ENCODE measurements at places on chromosomes 16 and 17.

GRCh38 chr17:978103-979093 is 1.2 kb downstream of the NXN start:
- no peak for DNase-seq

- DNase-seq = no peak
These were observed 21.9 kb downstream of the CMIP start for GRCh38 chr16:81466356-81466980.

DNA sequence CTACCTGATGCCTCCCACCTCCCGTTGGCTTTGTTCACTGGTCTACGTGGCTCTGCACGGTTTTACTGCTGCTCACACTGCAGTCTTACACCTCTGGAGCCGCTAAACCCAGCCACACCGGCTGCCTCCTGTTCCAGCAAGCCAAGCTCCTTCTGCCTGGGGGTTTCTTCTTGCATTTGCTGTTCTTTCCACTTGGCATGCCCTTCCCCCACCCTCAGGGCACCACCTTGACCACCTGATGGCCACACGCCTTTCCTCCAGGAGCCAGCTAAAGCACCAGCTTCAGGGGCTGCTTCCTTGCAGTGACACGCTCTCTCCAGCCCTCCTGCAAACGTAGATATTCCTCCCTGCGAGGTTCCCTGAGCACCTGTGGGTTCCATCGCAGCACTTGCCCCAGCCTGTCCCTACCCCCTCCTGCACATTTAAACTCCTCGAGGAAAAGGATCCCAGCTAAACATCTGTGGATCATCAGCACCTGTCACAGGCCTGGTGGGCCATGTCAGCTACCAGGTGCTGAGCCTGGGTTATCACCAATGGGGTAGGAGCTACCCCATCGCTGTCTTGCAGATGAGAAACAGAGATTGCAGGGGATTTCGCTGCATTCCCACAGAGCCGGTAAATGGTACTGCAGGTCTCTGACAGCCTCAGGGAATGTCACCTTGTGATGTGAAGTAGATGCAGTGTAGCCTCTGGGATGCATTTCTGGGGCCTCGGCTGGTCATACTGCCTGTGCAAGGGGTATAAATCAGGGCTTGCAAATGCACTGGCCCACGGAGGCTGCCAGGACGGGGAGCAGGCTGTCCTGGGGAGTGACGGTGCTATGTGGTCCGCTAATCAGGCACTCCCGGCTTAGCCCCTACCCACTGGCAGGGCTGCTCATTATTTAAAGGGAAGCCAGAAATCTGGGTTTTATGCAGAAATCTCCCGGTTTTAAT is 285.2 kb downstream of the CPPED1 start:
- no peak for DNase-seq

- no peak for DNase-seq
These were observed 6.1 kb upstream of the TGFB1I1 start for GRCh38 chr16:31465788-31466370.

DNA sequence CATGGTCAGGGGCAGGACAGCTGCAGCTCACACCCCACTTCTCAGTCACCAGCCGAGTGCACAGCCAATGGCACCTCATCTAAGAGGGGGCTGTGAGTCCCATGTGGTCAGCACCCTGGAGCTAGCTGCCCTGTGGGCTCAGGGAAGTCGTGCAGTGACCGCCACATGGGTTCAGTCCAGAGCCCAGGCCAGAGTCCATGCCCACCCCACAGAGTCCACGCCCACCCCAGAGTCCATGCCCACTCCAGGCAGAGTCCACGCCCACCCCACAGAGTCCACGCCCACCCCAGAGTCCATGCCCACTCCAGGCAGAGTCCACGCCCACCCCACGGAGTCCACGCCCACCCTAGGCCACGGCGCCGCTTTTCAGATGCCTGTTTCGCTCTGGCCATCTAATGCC is 24.1 kb downstream of the SLC7A5 start:
- no peak for DNase-seq

DNA sequence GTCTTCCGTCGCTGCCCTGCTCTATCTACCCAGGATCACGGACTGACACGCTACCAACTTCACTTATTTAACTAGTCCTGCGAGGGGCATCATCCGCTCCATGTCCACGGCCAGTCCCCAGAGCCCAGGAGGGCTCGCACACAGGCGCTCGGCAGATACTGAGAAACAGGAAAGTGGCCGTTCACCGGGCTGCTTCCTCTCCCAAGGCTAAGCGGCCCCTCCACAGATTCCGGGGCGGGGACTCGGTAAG is 388 bp downstream of the OXLD1 start:
- DNase-seq = no peak

DNA sequence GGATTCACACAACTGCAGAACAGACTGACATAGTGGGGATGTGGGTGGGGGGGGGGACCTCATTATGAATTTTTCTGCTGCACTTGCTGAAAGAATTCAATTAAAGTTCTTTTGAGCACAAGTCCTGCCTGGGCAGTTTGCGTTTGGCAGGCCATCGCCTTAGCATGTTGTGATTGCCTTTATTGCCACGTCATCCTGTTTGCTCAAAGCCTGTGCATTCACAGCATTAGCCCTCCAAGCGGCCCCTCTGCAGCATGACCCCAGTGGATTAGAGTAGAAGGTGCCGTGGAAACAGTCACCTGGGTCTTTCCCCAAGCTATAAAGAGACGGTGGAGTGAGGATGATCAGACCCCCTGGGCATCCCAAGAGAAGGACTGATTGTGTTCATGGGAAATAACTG is 17.2 kb downstream of the MSI2 start:
- no peak for DNase-seq

DNA sequence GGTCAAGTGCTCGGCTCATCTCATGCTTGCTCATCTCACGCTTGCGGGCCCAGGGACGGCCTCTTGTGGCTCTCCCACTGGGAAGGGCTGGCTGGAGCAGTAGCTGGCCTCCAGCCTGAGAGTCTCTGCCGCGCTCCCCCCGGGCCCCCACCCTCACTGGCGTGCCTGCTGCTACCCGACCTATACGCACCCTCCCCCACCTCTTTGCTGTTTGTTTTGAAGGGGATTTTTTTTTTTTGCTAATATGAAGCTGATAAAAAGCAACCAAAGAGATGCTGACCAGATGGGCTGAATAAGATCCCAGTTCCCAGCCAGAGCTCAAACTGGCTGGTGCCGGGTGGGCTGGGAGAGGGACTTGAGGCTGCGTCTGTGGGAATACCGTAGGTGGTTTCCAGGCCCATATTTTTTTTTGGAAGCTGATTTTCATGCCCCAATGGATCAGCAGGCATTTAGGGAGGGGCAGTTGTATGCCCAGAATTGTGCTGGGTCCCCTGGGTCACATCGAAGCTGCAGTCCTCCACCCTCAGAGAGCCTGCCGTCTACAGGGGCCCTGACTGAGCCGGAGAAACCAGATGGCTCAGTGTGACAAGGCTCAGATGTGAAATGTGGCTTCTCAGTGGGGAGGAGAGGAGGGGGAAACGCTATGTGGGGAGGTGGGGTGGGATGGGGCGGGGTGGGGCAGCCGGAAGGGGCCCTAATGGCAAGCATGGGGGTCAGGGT is 115.0 kb downstream of the RAP1GAP2 start:
- no peak for DNase-seq

- DNase-seq = no peak
These were observed 11.4 kb downstream of the PROCA1 start for GRCh38 chr17:28700278-28700677.

DNA sequence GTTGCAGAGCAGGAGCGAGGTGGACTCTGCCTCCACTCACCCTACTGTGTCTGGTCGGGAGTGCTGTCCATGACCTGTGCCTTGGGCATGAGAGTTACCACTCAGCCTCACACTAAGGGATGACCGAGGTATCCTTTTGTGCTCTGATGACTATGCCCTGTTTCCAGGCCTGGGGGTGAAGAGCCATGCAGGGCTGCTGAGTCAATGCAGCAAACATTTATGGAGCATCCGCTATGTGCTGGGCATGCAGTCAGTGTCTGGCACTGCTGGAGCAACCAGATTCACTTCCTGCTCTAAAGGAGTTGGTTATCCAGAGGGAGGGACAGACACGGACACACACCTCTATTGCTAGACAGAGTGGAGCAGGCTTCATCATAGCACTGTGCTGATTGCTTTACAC is 7.6 kb upstream of the HNF1B start:
- no peak for DNase-seq

Measured in activated CD4-positive, alpha-beta T cell treated with anti-CD3 and anti-CD28 coated beads for 1 hour (primary cell).